ENCODE measurements at places on chromosomes 12 and 14.
A peak's percentile ranks its signal among the peaks of the same experiment; 100 is the strongest.

DNA sequence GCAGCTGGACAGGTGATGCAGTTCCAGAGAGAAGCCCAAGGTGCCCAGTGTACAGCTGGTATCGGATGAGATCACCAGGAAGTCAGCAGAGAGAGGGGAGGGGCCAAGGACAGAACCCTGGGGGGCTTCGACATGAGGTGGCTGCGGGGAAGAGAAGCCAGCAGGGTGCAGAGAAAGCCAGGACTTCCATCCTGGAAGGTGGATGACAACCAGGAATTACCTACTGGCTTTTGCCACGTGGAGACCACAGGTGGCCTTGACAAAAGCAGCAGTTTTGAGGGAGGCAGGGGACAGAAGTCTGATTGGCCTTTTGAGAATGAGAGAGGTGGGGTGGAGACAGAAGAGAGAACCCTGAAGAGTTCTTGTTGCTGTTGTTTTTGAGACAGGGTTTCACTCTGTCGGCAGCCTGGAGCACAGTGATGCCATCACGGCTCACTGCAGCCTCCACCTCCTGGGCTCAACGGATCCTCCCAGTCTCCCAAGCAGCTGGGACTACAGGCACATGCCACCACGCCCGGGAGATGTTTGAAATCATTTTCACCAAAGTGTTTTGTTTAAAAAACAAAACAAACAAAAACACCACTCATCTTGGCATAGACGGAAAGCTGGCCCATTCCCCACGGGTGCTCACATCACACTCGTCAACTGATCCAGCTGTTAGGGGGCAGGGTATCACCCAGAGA is 35.2 kb downstream of the CDC42BPB start:
- DNase-seq, result no peak

DNA sequence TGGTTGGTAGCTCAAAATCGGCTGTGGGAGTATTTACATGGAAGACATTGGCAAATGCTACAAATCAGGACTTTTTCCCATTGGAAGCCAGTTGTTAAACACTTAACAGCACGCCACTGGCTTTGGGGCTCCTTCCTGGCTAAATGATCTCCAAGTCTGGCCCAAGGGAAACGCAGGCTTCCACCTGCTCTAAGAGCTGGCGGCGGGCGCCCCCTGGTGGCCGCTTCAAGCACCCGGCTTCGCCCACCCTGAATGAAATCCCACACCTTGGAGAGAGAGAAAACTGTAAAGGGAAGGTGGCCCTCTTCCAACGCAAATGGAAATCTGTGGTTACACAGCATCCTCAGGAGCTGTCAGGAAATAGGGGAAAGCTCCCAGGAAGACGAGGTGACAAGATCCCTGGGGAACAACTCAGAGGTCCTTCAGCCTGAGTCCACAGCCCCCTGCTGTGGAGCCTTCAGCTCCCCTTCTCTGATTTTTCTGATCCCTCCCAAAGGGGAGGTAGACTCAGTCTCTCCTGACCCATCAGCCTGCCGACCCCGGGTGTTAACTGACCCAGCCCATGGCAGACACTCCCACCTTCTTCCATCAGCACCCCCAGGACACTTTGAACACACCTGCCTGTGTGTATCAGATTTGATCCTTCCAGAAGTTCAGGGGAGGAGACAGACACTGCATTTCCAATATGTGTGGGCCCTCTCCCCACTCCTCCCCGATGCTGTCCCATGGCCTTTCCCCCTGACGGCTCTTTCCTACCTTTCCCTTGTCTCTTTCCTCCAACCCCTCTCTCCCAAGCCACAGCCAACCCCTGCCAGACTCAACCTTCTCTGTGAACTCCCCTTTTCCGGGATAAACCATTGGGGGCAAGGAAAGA is 15.4 kb downstream of the SELPLG start:
- DNase-seq, result peak; percentile 73

GRCh38 chr12:29208060-29208459 is 59.0 kb downstream of the FAR2 start:
- no peak for DNase-seq

- peak; percentile 31 for DNase-seq
Measured at GRCh38 chr12:4145990-4146859, 127.3 kb upstream of the CCND2 start.
